ENCODE measurements at places on chromosomes 2 and 18.

DNA sequence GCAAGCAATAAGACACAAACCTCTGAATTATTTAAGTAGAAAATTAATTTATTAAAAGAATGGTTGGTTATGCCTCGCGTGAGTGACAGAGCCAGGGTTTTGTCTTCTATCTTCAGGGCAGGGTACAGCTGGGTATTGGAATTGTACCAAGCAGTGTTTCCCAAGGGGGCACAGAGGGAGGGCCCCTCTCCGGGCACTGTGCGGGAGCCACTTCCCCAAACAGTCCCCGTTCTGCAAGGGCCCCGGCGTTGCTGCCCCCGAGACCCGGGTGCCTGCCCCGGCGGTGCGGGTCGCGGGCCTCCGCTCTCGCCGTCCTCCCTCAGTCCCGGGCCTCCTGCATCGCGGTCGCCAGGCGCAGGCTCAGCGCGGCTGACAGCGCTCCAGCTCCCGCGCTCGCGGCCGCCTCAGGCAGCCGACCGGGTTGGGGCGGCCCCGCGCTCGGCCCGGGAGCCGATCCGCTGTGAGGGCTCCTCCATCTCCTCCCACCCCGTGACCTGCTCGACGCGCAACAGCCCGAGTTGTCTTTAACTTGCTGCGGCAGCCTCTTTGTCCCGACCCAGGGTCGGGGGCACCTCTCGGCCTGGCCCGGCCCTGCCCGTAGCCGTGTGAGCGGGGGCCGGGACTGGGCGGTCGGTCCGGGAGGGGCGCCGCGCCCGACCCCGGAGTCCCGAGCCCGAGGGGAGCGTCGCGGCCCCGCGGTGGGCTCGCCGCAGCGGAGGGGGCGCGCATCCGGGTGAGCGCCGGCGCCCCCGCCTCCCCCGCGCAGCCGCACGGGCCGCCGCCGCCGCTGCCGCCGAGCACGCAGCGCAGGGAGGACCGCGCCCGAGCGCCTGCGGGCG, 620 bp upstream of the GALNT1 start:
- DNase-seq: peak; percentile 71

GRCh38 chr2:23940718-23941620, 706 bp downstream of the UBXN2A start:
- DNase-seq: no peak

GRCh38 chr2:32384529-32384928, 27.7 kb downstream of the BIRC6 start:
- no peak for DNase-seq

DNA sequence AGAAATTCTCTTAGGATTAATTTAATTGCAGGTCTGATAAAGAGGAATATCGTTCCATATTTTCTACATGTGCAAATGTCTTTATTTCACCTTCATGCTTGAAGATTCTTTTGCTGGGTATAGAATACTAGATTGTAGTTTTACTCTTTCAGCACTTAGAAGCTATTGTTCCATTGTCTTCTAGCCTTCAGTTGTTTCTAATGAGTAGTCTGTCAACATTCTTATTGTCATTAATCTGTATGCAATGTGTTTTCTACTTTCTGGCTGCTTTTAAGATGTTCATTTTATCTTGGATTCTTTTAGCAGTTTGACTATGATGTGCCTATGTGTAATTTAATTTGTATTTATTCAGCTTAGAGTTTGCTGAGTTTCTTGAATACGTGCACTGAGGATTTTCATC, 64.3 kb upstream of the ZNF385B start:
- DNase-seq: no peak

DNA sequence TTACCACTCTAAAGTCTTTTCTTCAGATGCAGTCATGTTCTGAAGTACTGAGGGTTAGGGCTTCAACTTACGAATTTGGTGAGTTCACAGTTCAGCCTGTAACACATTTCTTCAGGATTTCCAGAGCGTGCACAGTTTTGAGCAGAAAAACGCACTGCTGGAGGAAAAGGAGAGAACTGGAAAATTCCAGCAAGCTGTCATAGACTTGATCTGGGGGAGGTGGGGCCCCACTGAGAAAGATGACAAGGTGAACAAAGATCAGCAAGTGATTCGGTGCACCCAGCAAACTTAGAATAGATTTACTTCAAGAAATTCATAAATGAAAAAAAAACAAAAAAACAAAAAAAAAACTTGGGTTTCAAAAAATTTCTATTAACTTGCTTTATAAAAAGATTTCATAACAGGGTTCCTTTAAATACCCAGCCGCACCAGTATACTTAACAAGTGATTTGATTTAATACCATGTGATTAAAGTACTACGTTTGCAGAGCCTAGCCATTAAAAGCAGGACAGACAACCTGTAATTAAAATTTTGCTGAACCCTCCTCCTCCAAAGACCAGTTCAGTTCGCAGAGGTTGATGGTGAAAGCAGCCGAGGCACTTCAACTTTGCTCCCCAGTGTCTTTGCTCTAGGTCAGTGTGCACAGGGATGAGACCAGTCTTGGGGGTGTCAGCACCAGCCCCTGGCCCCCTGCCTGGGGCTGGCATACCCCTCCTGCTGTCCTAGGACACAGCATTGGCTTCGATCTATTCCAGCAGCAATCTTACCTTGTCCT, 30.5 kb downstream of the CTIF start:
- DNase-seq: no peak

DNA sequence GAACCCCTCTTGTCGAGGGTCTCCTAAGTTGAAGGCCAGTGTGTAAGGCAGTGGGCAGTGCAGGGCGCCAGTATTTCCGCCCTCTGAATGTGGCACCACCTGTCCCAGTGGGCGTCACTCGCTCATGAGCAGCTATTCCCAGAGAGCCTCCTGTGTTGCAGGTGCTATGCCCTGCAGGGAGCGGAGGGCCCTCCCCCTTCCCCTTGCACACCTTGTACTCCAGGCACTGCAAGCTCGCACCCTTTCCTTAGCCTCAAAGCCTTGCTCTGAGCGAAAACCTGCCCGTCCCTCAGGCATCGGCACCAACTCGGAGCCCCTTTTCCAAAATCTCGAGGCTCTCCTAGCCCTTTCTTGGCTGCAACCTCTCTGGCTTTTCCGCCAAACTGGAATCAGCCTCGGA, 282.7 kb downstream of the AGAP1 start:
- no peak for DNase-seq

DNA sequence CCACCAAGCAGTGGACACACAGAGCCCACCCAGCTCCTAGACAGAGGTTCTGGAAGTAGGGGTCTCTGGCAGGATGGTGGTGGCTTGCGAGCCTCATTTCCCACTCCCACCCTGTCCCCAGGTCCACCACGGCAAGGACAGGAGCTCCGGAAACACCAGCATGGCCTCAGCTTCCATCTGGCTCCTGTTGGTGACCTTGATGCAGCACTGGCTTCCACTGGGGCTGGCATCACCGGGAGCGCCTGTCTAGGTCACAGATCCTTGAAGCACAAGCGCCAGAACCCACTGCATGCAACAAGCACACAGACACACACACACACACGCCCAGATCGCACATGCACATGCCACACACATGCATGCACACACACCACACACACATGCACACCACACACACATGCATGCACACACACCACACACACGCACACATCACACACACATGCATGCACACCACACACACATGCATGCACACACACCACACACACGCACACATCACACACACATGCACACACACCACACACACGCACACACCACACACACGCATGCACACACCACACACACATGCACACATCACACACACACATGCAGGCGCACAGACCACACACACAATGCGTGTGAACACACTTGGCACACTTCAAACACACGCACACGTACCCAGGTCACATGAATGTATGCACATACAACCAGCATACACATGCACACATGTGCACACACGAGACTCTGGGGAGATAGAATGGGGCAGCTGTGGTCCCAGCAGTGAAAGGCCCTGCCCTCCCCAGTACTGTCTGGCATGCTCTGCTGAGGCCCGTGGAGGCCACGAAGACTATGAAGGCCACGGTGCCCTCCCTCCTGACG, 63.7 kb downstream of the TWIST2 start:
- DNase-seq: no peak

GRCh38 chr2:136522724-136523123, 242.6 kb upstream of the THSD7B start:
- DNase-seq: no peak

GRCh38 chr18:1014951-1015624, 110.4 kb downstream of the ADCYAP1 start:
- DNase-seq: peak; percentile 81

DNA sequence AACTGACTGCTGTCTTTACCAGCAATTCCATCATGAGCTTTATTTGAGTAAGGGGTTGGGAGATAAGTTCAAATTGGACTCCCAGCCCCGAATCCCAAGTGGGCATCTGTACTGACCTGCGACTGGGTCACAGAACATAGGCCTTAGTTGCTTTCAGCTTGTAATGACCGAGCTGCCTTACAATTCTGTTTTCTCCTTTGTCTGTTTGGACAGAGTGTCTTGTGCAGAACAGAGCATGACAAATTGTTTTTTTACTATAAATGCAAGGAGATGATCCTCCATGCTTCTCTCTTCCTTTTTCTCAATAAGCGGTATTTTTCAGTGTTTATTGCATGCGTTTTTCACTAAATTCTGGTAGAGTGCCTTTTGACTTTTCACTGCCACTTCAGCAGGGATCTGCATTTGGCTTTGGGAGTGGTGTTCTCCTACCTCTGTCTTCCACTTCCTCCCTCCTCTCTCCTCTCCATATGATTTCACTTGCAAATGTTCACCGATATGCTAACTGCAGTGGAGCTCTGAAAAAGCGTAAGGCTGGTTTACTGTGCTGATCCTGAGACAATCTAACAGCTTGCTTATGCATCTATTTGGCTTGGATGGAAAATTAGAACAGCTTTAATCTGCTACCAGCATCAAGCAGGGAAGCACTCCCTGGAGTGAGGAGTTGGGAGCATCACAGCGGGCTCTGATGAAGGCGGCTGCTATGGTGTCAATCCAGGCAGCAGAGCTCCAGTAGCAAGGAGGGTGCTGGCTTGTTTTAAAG, 158.8 kb upstream of the SMIM21 start:
- DNase-seq: no peak

GRCh38 chr2:135182190-135182589, 130.1 kb downstream of the RAB3GAP1 start:
- peak; percentile 16 for DNase-seq

DNA sequence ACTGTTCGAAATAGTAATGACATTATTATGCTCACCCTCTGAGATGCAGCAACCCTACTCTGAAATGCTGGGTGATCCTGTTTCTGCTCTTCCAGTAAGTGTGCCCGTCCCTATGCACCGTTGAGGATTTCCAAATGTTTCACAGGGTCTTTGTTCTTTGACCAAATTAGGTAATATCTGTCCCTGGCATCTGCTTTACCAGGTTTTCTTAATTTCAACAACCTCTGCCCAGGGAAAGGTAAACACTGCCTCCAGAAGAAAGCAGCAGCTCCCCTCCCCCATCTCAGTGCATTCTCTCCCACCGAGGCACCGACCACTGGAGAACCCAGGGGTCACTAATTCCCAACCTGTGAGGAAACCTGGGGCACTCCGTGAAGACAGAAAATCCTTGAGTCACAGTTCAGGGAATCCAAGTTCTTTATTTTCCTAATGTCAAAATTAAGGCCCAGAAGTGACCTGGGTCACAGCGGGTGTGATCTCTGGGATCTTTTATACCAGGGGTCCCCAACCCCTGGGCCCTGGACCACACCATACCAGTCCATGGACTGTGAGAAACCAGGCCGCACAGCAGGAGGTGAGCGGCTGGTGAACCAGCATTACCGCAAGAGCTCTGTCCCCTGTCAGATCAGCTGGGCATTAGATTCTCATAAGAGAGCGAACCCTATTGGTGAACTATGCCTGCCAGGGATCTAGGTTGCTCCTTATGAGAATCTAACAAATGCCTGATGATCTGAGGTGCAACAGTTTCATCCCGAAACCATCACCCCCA, 1.2 kb upstream of the GRB14 start:
- peak; percentile 16 for DNase-seq

- DNase-seq: no peak
Measured at GRCh38 chr18:31694297-31694696, 9.9 kb upstream of the B4GALT6 start.

DNA sequence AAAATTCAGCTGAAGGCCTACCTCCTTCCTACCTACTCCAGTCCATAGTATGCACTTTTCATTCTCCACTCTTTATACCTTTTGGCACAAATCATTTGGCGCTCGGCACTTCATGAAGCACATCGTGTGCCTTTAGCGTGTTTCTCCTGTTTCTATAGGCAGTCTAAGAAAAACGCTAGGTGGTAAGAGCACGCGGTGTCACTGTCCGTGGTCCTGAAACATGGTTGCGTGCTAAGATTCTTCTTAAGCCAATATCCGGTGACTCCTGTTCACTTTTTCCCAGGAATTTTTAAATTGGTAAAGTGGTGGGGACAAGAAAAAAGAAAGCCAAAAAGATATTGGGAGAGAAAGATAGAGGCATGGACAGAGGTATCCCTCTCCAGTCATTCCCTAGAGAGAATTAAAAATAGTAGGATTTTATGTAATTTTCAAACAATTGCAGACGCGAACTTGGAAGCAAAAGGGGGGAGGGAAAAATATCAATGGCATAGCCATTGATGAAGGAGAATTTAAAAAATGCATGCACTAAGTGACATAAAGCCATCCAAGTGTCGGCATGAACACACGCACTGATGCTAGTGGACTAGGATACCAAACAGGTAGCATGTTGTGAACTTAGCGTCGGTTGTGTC, 1.4 kb upstream of the CTNNA2 start:
- peak; percentile 70 for DNase-seq

- no peak for DNase-seq
Measured at GRCh38 chr2:221461901-221462300, 110.2 kb downstream of the EPHA4 start.

- DNase-seq: no peak
Measured at GRCh38 chr2:98282109-98282508, 64.1 kb upstream of the CNGA3 start.

GRCh38 chr2:203734276-203734983, 28.0 kb downstream of the CD28 start:
- DNase-seq: no peak

GRCh38 chr2:232411901-232412629, 5.4 kb downstream of the ALPG start:
- no peak for DNase-seq

DNA sequence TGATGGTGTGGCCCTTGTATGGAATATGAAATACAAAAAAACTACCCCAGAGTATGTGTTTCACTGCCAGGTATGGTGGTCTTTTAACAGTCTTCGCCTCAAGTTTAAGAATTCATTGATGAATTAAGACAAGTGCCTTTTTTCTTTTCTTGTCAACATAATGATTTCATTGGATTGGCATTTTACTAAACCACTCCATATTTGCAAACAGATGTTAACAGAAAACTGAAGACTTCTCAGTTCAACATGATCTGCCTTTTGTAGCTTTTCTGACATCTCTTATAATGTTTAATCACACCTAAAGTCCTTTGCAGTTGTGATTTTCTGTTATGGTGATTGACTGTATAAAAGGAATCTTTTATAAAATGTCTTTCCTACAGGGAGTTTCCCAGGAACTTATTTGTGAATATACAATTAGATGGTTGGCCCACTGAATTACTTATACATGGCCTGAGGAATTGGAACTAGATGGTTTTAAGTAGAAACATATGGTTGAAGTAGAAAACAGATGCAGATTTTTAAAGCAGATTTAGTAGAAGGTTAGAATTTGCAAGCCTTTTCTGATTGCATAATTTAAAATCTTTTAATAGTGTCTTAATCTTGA, 39.7 kb downstream of the DYNC1I2 start:
- DNase-seq: no peak
